ENCODE measurements at places on chromosomes 16 and 17. TPM values are rescaled to one million over a fixed set of nuclear protein-coding genes. Genes with fewer than 3 reads are reported as not detected.

DNA sequence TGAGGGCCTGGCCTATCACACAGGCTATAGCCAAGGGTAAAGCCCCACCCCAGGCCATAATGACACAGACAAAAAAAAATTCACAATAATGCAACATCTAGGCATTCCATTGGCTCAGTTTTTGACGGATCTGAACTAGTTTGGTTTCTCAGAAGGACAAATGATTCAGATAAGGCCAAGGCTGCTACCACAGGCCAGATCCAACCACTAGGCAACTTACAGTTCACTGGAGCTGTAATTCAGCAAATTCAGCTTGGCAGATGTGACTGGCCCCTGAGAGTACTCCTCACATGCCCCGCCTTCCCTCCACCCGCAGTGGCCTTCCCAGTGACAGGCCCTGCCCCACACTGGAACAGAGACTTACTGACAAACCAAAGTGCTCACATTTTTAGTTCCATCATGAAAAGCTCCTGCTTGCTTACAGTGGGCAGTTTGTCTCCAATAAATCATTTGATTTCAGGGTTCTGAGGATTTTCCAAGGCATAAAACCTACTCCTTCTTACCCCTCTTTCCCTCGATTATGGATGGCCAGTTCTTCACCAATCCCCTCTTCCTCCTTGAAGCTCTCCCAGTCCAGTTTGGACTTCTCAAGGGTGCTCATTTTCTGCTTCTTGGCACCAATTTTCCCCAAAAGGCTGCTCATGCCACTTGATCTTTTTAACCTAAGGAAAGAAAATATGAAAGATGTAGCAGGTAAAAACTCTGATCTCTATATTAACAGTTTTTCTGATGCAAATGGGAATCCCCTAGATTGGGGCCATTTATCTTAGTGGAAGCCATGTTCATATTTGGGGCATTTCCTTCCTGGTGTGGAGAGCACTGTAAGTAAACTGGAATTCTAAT is 53.3 kb upstream of the BCAR1 start:
- DNase-seq: peak; percentile 55

DNA sequence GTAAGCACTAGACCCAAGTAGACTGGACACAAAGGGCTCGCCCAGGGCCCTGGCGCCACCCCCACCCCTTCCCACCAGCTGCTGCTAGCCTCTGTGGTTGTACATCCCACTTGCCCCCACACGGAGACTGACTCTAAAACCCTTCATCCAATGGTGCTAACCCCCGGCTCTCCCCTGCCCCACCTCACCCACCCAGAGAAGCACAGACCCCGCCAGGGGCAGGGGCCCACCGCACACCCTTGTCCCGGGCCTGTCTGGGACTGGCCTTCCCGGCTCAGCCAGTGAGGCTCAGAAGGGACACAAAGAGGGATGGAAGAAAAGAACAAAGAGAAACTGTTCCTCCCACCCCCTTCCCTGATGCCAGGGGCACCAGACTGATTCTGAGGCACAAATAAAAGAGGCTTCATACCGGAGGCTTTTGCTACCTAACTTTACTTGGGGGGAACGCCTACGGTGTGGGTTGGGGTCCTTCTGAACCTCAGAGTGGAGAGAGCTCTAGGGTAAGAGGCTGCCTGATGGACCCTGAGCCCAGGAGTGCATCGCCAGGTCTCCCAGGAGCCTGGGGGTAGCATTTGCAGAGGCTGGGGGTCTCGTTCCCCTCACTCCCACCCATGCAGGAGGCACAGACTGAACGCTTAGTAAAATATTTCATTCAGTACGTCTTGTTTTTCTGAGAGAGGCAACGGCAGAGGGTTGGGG is 8.2 kb downstream of the CORO6 start:
- no peak for DNase-seq

The GAS2L2 gene
- total RNA-seq: 0.05 TPM

The TBC1D3K gene
- not detected for total RNA-seq

The CPD gene
- total RNA-seq: 258 TPM

DNA sequence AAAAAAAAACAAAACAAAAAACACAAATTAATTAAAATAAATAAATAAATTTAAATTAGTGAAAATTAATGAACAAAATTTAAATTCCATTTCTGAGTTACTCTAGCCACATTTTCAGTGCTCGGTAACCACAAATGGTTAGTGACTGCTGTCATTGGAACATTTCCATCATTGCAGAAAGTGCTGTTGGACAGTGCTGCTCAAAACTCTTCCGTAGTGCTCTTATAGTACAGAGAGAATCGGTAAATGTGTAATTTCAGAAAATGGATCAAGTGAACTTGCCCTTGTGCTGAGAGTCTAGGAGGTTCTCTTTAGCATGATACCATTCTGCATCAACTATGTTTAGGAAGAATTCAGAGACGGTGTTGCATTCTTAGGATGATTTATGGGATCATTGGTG is 23.7 kb downstream of the ZNRF1 start:
- DNase-seq: no peak

- DNase-seq: no peak
Observed at GRCh38 chr17:79991924-79992648, 43.6 kb downstream of the TBC1D16 start.

DNA sequence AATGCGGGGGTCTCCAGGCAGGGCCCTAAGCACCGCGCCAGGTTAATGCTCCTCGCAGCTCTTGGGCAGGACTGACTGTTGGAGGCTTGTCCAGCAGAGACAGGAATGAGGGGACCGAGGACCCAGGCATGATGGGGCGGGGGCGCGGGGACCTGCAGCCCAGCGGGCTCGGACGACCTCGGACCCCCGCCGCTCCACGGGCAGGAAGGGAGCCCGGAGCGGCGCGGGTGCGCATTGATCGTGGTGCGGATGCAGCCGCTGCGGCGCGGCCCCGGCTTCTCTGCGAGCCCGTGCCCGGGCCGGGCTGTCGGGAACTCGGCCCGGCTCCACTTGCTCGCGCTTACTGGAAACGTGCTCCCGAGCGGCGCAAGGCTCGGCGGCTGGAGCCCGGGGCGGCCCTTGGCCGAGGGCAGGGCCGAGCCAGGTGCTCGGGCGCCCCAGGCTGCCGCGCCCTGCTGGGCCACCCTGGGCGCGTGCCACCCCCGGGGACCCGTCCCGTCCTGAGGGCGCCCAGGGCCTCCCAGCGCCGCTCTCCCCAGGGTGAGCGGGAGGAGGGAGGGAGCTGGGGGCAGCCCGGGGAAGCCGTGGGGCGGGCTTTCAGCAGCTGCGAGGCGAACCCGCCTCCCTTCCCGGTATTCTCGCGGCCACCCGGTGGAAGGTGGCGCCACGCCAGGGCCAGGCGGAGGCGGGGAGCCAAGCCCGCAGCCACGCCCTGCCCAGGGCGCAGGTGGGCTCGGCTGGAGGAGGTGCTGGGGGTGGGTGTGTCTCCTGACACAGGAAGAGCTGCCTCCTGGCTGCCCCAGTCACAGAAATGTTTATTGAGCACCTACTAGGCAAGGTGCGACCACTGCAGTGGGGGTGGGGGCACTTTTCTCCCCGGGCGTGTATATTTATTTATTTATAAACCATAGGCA is 45.9 kb downstream of the SOCS3 start:
- DNase-seq: peak; percentile 70

The HYDIN gene
- 0.17 TPM for total RNA-seq

GRCh38 chr17:80146121-80147034 is 550 bp downstream of the EIF4A3 start:
- peak; percentile 26 for DNase-seq

- DNase-seq: no peak
Observed at GRCh38 chr16:84579936-84580335, 37.9 kb downstream of the COTL1 start.

DNA sequence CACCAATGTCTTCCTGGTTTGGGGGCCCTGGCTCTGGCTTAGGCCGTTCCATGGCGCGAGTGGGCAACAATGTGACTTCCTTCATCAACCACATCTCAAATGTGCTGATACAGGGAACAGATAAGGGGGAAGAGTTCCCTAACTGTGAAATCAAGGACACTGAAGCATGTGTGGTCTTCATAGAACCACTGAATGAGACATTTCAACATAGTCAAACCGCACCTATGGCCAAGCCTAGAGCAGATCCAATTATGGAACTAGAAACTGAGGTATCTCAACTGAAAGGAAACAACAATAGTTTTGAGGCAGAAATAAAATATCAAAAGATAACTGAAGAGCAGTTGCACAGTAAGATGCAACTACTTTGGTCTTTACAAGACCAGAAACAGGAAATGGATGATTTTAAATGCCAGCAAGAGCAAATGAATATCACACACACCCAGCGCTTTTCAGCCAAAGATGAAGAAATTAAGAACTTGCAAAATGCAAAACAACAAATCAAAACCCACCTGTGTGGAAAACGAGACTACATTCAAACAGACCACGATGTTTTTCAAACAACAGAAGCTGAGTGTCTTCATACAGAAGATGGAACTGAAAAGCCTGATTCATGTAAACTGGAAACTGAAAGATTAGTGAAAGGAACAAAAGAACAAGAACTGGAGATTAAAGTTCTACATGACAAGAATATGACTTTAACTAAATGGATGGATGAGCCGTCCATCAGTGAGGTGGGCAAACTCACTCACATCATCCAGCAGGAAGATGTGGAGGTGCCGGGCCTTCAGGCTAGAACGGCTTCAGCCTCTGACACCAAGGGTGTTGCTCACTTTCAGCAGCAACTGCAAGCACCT is 18.1 kb upstream of the LCMT1 start:
- no peak for DNase-seq

DNA sequence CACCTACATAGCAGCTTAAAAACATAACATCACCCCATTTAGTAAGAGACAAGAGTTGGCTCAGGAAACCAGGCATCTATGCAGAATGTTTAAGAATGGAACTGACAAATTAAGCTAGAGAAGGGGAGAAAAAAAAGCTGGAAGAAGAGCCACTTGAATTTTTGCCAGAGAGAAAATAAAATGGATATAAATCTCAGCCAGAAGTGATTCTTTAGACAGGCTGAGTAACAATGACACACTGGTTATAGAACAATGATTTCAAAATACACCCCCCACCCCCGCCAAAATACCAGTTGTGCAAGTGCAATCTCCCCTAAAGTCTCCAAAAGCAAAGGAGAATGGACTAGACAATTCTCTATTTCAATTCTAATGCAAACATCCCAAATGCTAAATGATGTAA is 22.4 kb downstream of the LSM12 start:
- DNase-seq: peak; percentile 27

GRCh38 chr17:32953857-32954256 is 25.9 kb downstream of the TMEM98 start:
- no peak for DNase-seq

GRCh38 chr17:70683936-70684335 is 514.6 kb downstream of the KCNJ2 start:
- no peak for DNase-seq

DNA sequence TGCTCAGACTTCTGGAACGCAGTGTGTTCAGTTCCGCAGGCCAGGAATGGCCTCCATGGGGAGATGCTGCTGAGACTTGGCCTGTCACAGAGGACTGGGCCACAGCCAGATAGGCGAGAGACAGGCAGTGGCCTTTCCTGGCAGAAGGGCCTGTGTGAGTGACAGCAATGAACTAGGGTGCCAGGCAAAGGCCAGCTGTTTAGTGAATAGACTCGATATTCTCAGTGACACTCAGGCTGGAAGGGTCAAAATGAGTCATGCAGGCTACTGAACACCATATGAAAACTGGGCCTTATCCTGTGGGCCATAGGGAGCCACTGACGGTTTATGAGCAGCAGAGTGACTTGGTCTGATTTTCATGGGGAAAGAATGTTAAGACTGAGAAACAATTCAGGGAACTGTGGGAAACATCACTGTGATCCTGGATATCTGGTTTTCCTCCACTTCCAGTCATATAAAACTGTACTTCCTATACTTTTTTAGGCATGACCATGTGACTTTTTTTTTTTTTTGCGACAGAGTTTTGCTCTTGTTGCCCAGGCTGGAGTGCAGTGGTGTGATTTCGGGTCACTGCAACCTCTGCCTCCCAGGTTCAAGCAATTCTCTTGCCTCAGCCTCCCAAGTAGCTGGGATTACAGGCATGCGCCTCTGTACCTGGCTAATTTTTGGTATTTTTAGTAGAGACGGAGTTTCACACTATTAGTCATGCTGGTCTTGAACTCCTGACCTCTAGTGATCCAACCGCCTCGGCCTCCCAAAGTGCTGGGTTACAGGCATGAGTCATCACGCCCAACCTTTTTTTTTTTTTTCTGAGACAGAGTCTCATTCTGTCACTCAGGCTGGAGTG is 5.2 kb upstream of the NUBP1 start:
- peak; percentile 47 for DNase-seq

GRCh38 chr16:74226338-74226954 is 70.2 kb upstream of the PSMD7 start:
- peak; percentile 13 for DNase-seq

DNA sequence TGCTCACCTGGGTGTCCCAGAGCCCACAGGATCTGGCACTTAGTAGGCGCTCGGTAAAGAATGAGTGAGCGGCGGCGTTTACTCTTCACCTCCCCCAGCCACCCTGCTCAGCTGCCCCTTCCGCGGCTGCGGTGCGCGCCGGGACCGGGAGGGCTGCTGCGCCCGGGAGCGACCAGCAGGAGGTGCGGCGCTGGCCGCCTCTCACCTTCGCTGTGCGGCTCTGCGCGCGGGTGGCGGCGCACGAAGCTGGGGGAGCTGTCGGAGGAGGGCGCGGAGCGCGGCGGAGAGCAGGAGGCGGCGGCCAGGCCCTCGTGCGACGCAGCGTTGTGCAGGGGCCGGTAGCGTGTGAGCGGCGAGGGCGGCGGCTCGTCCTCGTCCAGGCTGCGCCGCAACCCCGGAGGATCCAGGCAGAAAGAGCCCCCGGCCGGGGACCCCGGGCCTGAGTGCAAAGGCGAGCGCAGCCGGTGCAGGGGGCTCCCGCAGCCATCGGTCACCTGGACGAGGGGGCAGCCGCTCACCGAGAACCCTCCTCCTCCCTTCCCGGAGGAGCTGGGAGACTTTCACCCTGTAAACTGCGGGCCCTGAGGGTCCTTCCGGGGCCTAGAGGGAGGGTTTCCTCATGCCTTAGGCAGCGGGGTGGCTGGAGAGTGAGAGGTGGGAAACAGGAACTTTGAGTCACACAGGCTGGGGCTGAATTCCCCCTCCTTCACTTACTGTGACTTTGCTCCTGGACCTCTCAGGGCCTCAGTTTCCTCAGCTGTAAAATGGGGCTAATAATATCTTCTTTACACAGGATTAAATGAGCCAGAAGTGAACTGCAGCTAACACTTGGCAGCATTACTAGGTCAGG is 12.5 kb downstream of the SAMD14 start:
- DNase-seq: peak; percentile 78

DNA sequence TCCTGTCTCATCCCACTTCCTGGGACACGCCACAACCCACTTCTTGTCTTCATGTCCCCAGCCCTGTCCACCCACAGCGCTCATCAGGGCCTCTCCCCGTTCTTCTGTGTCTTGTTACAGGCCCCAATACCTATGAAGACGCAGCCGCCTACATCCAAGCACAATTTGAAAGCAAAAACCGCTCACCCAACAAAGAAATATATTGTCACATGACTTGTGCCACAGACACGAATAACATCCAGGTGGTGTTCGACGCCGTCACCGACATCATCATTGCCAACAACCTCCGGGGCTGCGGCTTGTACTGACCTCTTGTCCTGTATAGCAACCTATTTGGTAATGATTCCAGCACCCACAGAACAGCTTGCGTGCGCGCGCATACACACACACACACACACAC is 70.6 kb downstream of the AMFR start:
- DNase-seq: no peak

The SRRM2 gene
- total RNA-seq: 66.2 TPM

GRCh38 chr17:57034807-57035754 is 50.0 kb upstream of the AKAP1 start:
- no peak for DNase-seq

GRCh38 chr17:34584805-34585416 is 5.5 kb downstream of the TMEM132E start:
- DNase-seq: peak; percentile 31

Measured in dermis blood vessel endothelial cell (primary cell).